Stimulated activated CD4-positive, alpha-beta T cell treated with anti-CD3 and anti-CD28 coated beads, Interleukin-15, amount 100 ng/mL, for 1 hour (primary cell): ENCODE measurements at places on chromosomes 12 and 14.

GRCh38 chr14:92458136-92459029, 55.2 kb upstream of the RIN3 start:
- DNase-seq, result no peak

DNA sequence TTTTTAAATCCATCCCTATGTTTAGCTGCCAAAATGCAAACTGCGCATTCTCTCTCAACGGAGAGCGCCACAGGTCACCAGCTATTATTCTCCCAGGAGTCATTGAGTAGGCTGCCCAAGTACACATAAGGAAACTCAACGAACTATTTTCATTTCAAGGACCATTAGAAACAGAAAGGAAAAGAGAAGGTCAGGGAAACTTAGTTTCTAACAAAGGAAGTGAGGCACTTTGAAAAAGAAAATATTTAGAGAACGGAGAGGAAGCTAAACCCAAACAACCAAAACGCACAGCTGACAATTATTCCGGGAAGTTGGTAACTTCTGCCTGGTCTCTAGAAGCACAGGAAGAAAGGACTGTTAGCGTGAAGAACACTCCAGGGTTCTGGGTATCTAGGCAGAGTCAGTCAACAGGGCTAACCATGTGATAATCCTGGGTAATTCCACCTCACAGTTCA, 23.5 kb downstream of the GPHB5 start:
- no peak for DNase-seq

DNA sequence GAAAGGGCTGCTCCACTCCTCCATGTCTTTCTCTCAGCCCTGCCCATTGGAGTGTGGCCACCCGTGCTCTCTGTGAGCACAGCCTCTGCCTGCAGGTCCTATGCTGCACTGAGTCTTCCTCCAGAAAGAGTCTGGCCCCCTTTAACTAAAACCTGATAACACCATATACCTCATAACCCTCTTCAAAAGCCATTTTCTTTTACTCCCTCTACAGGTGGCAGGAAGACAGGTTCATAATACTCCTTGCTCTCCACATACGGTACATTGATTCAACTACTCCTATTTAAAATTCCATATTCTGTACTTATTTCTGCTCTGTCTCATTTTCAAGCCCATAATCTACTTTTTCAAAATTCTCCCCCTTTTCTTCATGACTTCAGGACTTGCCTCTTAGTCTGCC, 144.0 kb downstream of the HELB start:
- DNase-seq, result no peak

DNA sequence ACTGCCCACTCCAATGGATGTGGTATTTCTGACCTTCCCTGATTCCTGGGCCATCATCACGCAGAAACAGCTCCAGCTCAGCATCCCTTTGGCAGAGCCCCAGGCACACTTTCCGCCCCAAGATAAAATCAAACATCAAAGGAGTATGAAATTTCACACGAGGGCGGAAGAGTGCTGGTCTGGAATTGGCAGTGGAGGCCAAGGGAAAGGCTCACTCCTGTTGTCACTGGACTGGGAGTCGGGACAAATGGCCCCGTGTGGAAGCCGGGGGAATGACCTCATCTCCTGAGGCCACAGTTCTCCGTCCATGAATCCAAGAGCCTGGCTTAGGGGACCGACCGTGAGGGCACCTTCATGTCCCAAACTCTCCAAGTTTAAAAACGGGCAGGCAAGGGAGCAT, 40.9 kb downstream of the FZD10 start:
- no peak for DNase-seq

GRCh38 chr12:62879691-62880090, 55.3 kb downstream of the PPM1H start:
- no peak for DNase-seq

GRCh38 chr12:92431146-92431545, 271.6 kb upstream of the PLEKHG7 start:
- DNase-seq, result no peak

GRCh38 chr12:68939505-68939904, 6.5 kb upstream of the CPM start:
- no peak for DNase-seq

DNA sequence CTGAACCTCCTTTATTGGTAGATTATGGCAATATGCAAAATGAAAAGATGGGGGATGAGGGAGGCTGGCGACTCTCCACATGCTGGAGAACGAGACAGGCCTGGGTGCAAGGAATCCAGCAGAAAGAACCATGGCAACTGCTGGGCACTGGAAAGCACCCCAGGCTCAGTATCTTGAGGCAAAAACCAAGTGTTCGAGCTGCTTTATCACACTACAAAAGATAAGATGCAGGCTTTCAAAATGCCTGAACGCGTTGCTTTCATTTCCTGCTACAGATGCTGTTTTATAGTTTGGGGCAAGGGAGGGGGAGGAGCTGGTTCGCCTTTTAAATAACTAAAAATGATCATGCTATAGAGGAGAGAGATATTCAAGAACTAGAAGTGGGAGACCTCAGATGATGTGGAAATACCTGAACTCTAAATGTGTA, 38.9 kb downstream of the NIN start:
- no peak for DNase-seq

DNA sequence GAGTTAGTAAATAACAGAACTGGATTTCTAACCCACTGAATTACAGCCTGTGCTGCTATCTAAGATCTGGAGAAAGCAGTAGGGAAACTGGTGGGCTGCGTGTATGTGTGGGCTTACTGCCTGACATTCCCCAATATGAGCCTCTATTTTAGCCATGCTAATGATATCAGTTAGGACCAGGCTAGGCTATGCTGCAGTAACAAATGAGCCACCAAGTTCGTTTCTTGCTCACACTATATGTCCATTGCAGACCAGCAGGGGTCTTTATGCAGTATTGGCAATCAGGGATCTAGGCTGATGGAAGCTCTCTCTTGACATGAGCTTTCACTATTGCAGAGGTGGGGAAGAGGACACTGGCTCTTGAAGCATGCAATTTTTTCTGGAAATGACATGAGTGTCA, 40.4 kb downstream of the FOS start:
- DNase-seq, result no peak

GRCh38 chr12:13595536-13596443, 385.6 kb downstream of the GRIN2B start:
- DNase-seq, result no peak

GRCh38 chr14:32022938-32023466, 54.1 kb upstream of the ARHGAP5 start:
- no peak for DNase-seq

DNA sequence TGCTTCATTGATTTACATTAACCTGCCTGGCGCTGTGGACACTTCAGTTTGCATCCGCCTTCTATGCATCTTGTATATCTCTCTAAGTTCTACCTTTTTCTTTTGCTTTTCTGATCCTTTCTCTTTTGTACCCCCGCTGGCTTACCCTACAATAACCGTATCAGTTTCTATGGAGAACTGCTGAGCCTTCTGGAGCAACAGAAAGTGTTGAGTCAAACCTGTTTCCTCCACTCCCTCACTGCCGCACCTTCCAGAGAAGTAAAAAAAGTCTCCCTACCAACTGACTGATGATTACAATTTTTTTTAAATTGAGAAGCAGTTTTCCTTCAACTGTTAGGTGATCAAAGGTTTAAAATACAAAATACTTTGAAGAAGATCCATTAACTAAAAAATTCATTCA, 17.4 kb downstream of the EXD2 start:
- no peak for DNase-seq

GRCh38 chr12:28693565-28694219, 455.4 kb upstream of the FAR2 start:
- DNase-seq, result no peak

DNA sequence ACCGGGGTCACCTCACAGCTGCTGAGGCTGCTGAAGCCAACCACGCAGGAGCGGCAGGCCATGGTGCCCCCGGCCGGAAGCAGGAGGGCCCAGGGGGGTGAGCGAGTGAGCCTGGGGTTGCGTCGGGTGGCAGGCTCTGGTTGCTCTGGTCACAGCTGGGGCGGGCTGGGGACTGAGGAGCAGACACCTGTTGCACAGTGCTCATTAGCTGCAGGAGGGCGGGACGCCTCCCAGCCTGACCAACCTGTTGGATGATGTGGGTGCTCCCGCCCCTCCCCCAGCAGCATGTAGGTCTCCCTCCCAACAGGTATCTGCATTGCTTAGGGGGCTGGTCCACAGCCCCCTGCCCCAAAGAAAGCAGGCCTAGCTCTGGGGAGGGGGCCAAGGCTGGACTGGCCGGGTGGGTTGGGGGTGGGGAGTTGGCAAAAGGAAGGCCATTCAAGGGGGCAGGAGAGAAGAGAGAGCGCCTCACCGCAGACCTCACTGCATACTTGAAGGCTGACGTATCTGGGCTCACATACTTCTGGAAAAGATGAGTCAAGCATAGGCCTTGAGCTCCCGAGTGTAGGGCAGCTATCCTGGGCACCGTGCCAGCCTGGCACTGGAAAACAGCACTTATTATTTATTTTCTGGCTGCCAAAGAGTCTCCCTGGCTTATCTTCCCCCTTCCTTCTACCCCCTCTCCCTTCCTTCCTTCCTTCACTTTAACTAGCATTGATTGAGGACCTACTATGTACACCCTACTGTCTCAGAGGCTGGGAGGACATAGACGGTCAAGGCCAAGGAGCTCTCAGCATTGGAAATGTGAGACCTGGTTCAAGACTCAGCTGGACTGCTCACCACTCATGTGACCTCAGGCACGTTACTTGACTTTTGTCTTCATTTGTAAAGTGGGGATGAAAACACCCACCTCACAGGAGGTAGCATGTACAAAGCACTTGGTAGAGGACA, at the start of gene KRT80:
TSS of gene KRT80 (minus strand) at position 174 of the 951 bp plus-strand sequence. CDS start at position 62, 112 bp downstream.
- no peak for DNase-seq

DNA sequence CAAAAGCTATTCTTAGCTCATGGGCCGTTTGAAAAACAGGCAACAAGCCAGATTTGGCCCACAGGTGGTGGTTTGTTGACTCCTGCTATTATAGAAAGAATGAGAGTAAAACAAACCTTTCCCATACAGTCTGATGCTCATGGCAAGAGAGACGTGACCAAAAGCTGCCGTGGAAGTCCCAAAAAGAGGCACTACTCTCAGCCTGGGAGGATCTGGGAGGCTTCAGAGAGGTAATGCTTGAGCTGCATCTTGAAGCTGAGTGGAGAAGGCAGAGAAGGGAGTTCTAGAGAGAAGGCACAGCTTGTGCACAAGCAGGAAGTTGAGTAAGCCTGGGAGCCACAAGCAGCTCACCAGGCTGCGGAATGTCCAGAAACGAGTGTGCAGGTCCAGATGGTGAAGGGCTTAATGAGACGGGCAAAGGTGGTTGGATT, 9.6 kb downstream of the PLXNC1 start:
- DNase-seq, result no peak
